Muscle of leg (tissue), 16 donors: ENCODE measurements at places on chromosomes 13 and 19. TPM values are rescaled to one million over a fixed set of nuclear protein-coding genes. Genes with fewer than 3 reads are reported as not detected.

- no peak for DNase-seq
Measured at GRCh38 chr13:102693776-102694175, 1.1 kb downstream of the METTL21C start.

ZNF534 gene
- 0.22 TPM for total RNA-seq

- DNase-seq = no peak
Measured at GRCh38 chr19:44176590-44176989, 11.7 kb downstream of the ZNF226 start.

DNA sequence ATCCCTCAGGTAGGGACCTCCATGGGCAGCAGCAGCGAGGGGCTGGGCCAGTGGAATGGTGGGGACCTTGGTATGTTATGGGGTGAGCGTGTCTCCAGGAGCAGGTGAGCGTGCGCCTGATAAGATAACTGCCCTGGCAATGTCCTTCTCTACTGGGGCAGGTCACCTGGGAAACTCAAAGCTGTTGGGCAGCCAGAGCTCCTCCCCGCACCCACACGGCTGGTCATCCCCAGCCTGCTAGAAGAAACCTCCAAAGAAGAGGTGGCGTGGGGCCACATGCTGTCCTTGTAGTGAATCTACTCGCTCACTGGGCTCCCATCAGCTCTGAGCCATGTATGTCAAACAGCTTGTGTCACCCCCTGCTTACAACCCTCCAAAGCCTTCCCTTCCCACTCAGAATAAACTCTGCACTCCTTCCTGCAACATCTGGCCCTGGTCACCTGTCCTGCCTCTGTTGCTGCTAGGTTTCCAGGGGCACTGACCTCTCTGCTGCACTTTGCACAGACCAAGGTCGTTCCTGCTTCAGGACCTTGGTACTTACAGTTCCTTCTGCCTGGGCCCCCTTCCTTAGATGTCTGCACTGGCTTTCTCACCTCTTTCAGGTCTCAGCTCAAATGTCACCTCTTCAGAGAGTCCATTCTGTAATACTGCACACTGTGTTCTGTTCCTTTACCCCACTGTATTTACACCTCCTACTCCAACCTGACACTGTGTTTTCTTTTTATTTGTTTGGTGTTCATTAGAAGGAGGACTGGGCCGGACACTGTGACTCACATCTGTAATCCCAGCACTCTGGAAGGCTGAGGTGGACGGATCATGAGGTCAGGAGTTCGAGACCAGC, 1.8 kb upstream of the ATP4A start:
- DNase-seq = no peak

DNA sequence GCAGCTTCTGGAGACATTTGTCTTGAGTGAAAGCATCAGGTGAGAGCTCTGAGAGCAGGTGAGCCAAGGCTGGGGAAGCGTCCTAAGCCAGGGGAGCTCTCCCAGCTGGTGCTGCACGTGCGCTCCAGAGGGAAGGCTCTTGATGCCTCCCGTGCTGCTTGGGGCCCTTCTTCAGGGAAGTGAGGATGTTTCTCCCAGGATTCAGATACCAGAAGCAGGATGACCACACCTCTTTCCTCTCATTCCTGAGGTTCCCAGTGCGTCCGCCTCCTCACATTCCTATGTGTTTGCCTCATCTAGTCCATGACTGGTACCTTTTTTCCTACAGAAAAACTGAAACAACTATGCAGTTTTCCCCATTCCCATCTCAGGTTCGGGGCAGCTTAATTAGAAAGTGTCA, 231.0 kb upstream of the IRS2 start:
- DNase-seq = no peak

DNA sequence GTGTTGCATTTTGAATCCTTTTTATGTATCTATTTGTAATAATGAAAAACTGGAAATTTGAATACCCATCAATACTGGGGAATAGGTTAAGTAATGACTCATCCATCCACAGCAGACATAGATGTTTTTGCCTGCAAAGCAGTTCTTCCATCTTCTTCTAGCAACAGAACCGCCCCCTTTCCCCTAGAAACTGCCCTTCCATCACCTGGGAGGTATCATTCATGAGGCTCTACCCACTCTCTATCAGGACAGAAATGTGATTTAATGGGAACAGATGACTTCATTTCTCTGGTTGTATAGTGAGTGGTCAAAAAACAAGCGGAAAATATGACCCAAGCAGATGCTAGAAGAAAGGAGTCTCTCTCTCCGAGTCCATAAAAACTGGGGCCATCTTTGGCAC, 532.8 kb downstream of the UQCRFS1 start:
- DNase-seq = no peak

ERICH4 gene
- total RNA-seq = not detected

GRCh38 chr19:38786572-38787265, 2.3 kb upstream of the LGALS7B start:
- no peak for DNase-seq

SCGB2B2 gene
- 0.22 TPM for total RNA-seq

DNA sequence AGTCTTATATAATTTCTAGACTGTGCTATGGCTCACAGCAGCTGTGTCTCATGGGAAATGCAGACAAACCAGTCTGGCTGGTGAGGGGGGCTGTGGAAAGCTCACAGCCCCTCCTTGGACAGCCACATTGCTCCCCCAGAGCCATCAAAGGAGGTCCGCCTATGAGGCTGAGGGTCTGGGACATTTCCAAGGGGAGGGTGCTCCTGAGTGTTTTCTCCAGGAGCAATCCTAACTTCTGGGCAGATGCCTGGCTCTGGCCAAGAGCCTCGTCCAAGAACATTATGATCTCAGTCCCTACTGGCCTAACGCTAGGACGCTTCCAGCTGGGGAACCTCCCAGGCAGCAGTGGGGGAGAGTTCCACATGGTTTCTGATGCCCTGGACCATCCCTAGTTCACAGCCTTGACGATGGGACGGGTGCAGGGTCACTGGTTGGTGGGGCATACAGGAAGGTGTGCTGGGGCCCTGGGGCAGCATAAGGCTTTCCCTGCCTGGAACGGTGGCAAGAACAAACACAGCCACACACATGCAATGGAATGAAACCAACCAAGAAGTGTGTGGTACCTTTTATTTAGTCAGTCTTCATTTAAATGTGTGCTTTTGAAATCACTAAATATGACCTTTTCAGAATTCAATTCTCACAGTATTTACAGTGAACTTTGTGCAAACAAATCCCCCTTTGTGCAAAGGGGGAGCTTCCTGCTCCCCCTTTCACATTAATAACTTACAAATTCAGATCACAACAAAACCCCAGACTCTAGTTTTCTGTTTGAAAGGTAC, 60.6 kb downstream of the CDADC1 start:
- DNase-seq = peak; percentile 94

GRCh38 chr13:45615501-45616101, at the start of gene ERICH6B:
ERICH6B (minus strand) TSS chr13:45615739; CDS start chr13:45597005, 18,734 bp downstream.
- DNase-seq = peak; percentile 63

DNA sequence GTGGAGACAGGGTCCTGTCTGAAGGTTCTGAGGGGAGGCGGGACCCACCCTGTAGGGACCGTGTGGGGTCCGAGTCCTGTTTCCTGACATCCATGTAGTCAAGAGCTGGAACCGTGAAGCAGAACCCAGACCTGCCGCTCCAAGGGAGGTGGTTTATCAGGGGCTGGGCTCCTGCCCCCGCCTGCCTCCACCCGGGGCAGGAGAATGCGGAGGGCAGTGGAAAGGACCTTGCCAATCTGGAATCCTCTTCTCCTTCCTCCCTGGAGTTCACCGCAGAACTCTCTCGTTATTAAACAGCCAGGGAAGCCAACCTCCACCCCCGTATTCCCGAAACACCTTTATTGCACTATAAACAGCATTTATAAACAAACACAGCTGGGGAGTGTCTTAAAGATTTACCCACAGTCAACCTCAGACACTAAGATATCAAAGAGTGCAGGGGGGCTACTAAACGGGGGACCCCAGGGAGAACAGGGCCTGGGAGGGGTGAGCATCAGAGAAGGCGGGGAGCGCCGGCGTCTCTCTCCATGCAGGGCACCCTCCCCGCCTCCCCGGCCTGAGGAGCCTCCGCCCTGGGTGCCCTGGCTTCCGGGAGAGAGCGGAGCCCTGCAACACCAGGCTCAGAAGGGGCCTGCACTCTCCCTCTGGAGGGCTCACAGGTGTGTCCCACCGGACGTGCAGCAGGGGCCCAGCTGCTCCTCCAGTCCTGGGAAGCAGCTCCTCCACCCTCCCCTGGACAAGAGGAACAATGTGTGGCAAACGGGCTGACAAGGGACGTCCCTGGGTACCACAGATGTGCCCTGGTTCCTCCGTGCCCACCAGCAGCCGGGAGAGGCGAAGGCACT, 3.6 kb downstream of the C2CD4C start:
- DNase-seq = no peak

DNA sequence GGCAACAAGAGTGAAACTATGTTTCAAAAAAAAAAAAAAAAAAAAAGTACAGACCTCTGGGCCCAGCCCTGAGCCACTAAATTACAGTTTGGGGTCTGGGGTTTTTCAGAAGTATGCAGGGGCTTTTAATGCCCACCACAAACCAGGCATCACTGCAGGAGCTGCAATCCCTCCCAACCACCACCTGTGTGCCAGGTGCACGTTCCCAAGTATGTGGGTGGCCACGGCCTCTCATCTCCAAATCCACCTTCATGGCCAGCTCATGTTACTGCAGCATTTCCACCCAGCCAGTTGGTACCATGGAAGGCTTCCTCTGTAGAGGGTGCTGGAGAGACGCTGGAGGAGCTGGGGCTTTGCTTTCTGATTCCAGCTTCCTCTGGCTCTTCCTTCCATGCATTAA, 26.5 kb downstream of the CEP89 start:
- no peak for DNase-seq

DNA sequence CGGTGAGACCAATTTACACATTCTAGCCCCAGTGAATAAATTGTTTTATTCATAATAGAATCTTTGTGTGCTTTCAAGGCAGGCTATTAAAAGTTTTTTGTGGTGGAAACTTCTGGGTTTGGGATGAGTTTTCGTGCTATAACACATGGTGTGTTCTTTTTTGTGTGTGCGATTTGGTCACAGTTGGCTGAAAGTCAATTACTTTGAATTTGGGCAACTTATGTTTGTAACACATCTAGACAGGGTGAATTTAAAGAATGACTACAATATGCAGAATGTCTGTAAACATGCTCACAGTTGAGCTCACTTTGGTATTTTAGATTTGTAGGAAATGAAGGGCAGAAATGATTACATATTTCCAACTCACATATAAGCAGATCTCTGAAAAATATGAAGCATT, 307.1 kb downstream of the OXGR1 start:
- DNase-seq = no peak

NALCN gene
- 0.89 TPM for total RNA-seq

- DNase-seq = peak; percentile 46
Measured at GRCh38 chr13:113875837-113876281, 12.0 kb upstream of the GAS6 start.

- DNase-seq = no peak
Measured at GRCh38 chr13:98731925-98732324, 20.5 kb downstream of the SLC15A1 start.

GRCh38 chr19:30053558-30053957, 111.5 kb downstream of the URI1 start:
- DNase-seq = no peak

KRTDAP gene
- total RNA-seq = 0.18 TPM

DNA sequence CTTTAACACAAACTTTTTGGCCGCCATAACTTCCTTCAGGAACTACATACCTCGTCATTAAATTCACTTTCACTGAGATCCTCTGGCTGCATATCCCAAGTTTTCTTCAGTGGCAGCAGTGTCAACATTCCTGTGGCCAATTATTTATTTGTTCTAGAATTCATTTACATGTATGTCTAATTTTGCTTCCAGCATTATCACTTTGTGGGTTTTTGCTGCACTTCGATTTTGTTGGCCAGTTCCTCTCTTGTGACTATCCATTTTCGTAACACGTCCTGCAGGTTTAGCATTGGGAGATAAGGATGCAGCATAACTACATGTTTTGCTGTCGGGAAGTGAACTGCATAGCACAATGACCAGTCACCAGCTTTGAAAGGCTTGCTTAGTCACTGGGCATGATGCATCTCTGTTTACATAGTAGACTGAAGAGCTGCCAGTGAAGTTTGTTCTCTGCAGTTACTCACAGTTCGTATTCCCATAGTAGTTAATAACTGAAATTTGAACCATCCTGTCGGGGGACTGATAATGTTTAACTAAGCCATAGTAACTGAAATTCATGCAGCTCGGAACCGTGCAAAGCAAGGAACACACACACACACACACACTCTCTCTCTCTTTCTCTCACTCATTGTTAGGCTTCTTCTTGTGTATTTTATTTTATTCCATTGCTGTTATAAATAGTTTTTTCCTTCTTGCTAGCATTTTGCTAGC, 28.3 kb downstream of the ZNF507 start:
- peak; percentile 23 for DNase-seq

GRCh38 chr13:71677124-71677523, 189.9 kb downstream of the DACH1 start:
- DNase-seq = no peak

GRCh38 chr19:9487016-9487415, 11.4 kb downstream of the ZNF560 start:
- DNase-seq = no peak

GRCh38 chr19:5460748-5461147, 5.5 kb downstream of the ZNRF4 start:
- no peak for DNase-seq

DNA sequence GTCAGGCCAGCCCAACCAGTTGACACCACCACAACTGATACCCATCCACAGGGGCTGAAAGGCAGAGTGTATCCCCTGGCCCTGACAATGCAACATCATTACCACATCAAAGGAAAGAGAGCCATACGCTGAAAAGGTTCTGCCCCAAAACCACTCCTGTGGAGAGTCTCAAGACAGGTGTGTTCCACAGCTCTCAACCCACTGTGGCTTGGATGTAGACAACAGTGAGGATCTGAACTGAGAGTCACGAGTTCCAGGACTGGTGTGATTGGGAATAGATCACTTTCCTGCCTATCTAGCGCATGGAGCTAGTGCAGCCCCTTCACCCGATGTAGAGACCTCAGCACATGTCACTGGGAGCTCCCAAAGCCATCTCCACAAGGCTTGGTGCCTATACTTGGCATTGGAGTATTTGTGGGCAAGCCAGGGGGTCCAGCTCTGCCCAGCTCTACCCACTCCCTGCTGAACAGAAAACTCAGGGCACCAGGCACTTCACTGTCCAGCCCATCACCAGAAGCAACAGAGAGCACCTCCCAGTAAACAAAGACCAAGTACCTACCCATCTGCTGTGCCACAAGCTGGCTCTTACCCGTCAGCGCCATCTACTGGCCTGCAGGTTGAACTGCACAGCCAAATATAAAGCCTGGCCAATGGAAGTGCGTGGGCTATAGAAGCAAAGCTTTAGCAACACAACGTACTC, 579.5 kb downstream of the UQCRFS1 start:
- DNase-seq = peak; percentile 27

CAPN12 gene
- 0.62 TPM for total RNA-seq

DNA sequence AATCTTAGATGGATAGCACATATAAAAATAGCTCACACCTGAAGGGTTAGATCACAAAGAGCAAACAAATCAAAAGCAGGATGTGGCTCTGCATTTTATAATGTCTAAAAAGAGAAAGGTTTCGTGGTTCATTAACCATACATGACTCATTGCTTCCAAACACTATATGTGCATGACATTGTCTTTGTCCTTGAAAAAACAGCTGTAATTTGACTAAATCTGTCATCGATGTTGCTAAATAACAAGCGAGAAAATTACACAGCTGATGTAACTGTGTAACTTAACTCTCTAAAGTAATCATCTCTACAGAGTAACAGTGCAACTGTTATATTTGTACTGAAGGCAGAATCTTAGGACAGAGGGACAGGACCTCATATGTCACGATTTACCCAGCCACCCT, 383.1 kb upstream of the GPC6 start:
- peak; percentile 61 for DNase-seq

- DNase-seq = no peak
Measured at GRCh38 chr19:51664997-51665396, 18.4 kb upstream of the SIGLEC14 start.

RFX1 gene
- 1.8 TPM for total RNA-seq

GRCh38 chr13:27607125-27607524, 13.2 kb downstream of the LNX2 start:
- DNase-seq = peak; percentile 35
